Stimulated activated CD4-positive, alpha-beta T cell treated with anti-CD3 and anti-CD28 coated beads, TNF-alpha, amount 100 ng/mL, for 48 hours (primary cell): ENCODE measurements at places on chromosomes 2 and 18.
A peak's percentile ranks its signal among the peaks of the same experiment; 100 is the strongest.

DNA sequence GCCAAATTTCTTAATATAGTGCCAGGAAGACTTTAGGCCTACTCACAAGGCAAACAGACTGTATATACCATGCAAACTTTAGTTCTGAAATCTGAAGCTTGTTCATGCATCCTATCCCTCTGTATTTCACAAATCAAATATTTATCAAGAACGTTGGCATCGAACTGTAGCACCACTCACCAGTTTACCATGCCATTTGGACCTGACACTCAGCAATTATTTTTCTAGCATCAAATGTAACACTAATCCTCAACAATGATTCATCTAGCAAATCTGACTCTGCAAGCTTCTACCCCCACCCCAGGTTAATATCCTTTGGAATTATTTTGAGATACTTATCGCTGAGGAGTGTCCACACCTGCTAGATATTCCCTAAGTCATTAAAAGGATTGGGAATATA is 1506.6 kb downstream of the LRP1B start:
- DNase-seq = no peak

- DNase-seq = no peak
Observed at GRCh38 chr2:45983213-45983612, 314.0 kb upstream of the EPAS1 start.

GRCh38 chr18:13330996-13331395 is 112.4 kb downstream of the LDLRAD4 start:
- DNase-seq = no peak

DNA sequence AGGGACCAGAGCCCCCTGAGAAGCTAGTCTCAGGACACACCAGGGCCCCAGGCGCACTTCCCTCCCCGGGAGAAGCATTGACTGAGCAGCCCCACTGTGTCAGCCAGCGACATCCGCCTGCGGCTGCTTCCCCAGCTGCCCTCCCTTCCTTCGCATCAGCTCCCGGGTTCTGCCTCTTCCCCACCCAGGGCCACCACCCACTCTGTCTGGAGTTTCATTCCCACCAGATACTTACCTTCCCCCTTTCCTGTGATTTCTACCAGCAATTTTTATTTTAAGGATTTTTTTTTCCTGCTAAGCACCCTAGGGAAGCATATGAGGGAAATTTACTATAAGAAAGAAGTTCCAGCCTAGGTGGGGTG is 99.2 kb downstream of the SMAD7 start:
- DNase-seq = no peak

DNA sequence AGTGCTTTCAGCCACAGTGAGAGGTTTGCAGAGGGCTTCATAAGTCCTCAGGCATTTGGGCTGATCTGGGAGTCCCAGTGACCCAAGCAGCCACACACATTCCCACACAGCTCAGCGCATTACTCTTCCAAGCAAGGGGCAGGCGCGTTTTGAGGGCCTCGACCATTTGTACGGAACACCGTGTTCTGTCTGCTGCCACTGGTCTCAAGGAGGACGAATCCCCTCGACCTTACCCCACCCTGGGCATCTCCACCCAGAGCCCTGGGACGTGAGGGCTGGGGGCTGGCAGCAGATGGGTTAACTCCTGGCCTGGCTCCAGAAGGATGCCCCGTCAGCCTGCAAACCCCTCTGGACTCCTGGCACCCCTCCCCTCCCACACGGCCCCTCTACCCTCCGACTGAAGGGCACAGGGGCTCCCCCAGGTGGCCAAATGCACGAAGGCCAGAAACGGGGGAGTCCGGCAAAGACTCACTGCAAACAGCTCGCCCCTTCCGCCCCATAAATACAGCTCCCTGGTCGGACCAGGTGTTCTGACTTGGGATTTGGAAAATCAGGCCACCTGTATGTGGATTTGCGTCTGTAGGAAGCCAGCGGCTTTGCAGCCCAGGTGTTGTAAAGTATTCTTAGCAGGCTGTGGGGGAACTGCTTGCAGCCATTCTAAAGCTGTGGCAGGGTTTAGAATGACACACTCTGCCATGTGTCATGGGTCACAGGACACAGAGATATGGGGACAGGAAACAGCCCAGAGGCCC is 33.6 kb upstream of the PTMA start:
- DNase-seq = peak; percentile 68

DNA sequence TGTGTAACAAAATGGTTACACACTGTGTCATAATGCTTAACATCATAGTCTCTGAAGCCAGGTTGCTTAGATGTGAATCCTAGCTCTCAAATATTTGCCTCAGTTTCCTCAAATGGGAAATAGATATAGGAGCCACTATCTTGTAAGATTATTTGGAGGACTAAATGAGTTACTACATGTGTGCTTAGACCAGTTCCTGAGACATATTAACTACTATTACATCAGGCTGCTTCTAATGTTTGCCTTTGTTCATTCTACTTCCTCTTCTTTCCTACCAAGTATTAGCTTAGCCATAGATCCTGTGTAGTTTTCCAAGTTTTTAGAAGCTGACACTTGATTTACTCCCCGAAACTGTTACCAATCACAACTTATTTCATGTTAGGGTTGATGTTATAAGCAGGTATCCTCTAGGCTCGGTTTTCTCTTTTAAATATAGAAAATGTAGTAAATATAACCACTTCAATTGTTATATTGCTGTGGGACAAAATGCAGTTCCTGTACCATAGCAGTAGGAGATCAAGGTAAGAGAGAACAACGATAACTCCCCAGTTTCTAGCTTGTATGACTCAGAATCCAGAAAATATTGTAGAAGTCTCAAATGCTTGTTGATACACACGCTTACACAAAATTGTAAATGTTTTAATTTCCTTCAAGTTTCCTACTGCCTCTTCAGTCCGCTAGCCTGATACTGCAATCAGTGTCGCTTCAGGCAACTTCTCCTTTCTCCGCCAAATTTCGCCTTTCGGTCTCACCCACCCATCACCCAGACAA is 751 bp upstream of the DNAJC10 start:
- no peak for DNase-seq

DNA sequence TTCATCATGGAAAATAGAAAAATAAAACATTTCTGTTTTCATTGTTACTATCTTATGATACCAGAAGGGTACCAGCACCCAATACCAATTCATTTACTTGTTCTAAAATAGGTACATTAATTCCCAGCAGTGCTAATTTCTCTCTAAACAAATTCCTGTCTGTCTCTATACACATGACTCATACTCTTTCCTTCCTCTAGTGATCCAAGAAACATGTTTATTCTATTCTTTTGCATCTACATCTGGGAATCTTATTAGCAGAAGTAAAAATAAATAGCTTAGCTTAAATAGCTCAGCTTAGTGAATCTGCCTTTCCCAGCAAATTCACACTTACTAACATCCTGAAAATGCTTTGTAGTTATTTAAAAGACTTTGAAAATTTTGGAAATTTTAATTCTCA is 84.5 kb upstream of the MAPRE2 start:
- DNase-seq = no peak

GRCh38 chr18:62165583-62165982 is 21.3 kb downstream of the PIGN start:
- DNase-seq = no peak

DNA sequence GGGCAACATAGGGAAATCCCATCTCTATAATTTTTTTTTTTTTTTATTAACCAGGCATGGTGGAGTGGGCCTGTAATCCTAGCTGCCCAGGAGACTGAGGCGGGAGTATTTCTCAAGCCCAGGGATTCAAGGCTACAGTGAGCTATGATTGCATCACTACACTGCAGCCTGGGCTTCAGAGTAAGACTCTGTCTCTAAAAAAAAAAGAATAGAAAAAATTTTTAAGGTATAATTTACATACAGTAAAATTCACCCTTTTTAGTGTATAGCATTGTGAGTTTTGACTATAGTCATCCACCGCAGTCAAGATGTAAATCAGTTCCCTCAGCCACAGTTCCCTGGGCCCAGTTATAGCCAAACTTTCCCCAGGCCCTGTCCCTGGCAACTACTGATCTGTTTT is 57.1 kb upstream of the MSH6 start:
- DNase-seq = no peak

GRCh38 chr2:128545085-128545484 is 226.4 kb upstream of the HS6ST1 start:
- no peak for DNase-seq

DNA sequence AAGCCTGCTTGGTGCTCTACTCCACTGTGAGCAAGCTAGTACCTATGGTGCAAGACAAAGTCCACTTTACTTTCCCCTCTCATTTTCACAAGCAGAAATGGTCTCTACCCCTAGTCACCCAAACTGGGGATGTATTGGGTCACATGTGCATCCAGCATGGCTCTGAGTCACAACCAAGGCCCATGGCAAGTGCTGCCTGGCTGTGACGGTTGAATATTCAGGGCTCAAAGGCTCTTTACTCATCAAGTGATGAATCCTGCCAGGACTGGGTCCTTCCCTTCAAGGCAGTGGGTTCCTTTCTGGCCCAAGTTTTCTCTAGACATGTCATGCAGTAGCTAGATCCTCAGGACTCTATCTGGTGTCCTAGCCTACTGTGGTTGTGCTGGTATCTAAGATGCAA is 311.5 kb downstream of the DLGAP1 start:
- DNase-seq = no peak

- DNase-seq = no peak
Observed at GRCh38 chr18:23033056-23033455, 99.9 kb downstream of the RBBP8 start.

- no peak for DNase-seq
Observed at GRCh38 chr18:56374007-56374655, 264.3 kb downstream of the TXNL1 start.
